ENCODE measurements at places on chromosomes 7 and 10.

- no peak for DNase-seq
These were observed 228.3 kb upstream of the NPVF start for GRCh38 chr7:25456467-25457171.

GRCh38 chr10:90947030-90947960 is 26.4 kb upstream of the ANKRD1 start:
- no peak for DNase-seq

GRCh38 chr10:36091007-36091406 is 448.9 kb upstream of the FZD8 start:
- no peak for DNase-seq

- DNase-seq = no peak
These were observed 231.0 kb downstream of the KIAA1217 start for GRCh38 chr10:24439935-24440334.

- no peak for DNase-seq
These were observed 66.2 kb upstream of the SRPK2 start for GRCh38 chr7:105454921-105455320.

GRCh38 chr7:139505563-139505962 is 17.9 kb upstream of the CLEC2L start:
- no peak for DNase-seq

DNA sequence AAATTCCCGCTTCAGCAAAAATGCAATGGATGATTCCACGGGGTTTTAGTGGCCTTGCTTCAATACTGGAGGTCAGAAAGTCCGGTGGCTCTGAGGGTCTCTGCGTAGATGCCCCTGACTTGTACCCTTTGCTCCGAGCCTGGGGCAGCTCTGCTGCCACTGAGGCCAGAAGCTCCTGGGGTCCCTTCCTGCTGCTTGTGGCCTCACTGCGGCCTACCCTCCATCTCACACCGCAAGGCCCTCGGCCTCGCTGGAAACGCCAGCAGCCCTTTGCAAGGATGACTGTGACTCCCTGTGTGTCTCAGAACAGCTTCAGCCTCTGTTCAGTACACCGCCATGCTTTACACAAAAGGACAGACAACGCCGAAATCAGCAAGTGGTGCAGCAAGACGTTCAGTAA is 244.8 kb downstream of the ACTR3B start:
- DNase-seq = no peak

- no peak for DNase-seq
These were observed 87.5 kb downstream of the PLXNA4 start for GRCh38 chr7:132488634-132489302.

GRCh38 chr7:149296368-149296767 is 34.4 kb downstream of the ZNF783 start:
- DNase-seq = no peak

DNA sequence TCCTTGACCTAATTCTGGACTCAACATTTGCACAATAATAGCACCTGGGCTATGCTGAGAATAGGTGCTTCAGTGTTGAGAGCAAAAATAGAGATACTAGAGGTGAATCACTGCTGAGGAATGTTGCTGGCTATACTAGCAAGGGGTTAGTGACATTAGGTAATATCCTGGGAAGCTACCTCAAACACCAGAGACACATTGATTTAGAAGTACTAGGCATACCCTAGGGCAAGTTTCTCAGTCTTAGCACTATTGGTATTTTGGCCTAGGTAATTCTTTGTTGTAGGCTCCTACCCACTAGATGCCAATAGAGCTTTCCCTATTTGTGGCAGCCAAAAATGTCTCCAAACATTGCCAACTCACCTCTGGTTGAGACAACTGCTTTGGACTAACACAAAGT is 484.0 kb upstream of the MBL2 start:
- no peak for DNase-seq

All from brain pericyte (primary cell).